Muscle of leg (tissue), 16 donors: ENCODE measurements at places on chromosomes 11 and 22.

DNA sequence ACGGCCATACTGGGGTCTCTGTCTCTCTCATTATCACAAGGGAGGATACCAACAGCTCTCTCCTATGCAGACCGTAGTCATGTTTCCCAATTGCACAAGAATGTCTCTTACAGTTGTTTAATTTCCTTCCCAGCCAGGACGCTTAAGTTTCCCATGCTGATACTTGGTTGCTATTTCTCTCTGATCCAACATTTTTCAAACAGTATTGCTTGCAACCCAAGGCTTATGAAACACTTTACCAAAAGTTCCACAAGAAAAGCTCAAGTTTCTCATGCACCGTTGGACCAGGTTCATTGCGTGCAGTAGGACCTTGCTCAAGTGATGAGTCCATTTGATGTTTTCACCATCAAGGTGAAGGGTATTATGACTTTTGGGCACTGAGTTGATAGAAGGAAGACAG is 46.6 kb downstream of the GGTLC2 start:
- DNase-seq, result no peak

GRCh38 chr11:57213342-57214097 is 23.5 kb downstream of the APLNR start:
- DNase-seq, result peak; percentile 78

DNA sequence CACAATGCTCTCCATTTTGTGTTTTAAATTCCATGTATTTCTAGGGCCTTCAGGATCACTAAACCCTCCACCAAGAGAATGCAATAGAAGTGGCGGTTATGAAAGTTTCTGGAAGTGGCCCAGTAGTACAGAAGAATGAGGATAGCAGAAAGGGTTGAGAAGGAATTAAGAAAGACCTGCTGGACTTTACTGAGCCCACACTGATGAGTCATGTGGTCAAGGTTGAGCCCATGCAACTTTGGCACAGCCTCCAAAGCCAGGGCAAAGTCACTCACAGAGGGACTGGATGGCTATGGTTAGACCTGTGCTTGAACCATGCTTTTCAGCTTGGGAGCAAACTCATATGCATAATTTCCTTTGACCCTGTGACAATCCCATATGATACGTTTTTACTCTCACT is 102.9 kb upstream of the PLET1 start:
- no peak for DNase-seq

DNA sequence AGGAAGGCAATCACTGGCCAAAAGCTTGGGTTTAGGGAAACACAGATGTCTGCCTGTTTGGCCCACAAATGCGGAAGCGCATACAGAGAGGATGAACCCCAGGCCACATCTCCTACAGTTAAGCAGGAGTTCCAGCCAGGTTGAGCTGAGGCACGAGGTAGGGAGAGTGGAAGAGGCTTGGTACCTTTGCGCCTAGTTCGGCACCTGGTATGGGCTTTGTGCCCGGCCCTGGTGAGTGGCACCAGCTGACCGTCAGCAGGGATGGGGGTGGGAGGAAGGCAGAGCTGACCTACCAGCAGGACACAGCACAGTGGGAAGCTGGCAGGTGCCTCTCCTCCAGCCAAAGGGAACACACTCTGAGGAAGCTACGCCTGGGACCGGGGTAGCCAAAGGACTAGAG is 57.6 kb downstream of the KCNC1 start:
- no peak for DNase-seq

DNA sequence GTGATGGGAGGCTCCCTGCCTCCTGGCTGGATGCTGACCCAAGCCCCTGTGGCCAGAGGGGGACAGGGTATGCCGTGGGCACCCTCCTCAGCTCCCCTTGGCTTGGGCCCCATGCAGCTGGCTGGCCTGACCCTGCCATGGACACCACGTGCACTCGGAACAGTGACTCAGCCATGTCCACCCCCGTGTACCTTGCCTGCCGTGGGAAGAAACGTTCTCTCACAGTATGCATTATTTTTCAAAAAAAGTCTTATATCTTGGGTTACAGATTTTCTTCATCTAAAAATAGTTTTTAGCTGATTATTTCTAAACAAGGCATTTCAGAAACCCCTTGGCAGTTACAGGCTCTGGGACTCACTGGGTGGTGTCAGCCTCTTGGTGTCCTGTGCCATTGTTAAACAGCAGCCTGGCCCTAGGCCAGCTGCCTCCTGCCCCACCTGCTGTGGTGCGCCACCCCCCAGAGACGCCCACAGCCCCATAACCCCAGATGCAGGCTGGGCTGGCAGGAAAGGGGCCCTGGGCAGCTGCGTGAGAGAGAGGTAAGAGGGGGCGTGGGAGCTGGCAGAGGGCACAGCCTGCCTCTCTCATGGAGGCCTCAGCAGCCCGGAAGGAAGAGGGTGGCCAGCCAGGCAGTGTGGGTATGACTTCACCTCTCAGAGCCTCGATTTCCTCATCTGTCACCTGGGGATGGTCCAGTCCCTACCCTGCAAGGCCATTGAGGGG is 99.8 kb downstream of the MORC2 start:
- no peak for DNase-seq

DNA sequence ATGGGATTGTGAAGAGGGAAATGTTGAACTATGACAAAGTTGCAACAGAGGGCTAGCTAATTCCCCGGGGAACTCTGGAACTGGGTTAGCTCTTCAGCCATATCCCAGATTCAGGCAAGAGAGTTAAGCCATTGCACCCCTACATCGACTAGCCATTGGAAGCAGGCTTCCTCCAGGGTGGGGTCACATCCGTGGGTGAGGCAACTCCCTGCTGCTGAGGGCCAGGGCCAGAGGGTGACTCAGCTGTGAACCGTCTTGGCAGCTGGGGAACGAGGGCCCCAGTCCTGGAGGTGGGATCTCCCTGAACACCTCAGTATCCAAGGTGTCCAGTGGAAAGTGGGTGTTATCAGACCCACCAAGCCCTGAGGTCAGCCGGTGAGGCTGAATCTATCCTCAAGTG is 41.1 kb downstream of the RPS6KA4 start:
- DNase-seq, result no peak

- DNase-seq, result no peak
Measured at GRCh38 chr11:8757047-8757446, 74.5 kb downstream of the RPL27A start.

DNA sequence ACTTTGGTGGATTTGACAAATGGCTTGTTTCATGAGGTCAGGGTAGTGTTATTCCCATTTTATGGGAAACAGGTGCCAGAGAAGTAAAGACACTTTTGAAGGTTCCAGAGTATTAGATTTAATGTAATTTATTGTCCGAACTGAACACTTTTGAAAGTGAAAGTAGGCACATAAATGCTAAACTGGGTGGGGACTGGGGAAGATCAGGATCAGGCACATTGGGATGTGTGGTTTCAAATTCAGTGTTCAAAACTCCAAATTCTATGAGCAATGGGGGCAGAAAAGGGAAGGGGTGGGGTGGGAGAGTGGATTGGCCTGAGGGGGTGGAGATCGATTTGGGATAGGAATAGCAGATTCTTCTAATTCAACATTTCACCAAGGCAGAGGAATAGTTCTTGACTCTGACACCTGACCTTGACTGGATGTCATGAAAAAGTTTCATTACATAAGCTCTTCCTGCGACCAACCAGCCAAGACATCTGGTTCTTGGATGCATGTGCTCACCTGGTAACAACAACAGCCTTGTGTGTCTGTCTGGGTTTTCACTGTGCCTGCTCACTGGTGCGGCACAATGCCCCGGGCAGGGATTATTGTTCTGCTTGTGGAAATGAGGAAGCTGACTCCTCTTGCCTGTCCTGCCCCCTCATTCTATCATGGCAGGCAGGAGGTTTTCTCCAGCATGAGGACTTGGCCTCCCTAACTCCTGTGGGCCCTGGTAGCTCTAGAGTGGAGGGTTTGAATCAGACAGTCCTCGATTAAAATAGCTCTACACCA is 10.8 kb downstream of the PPFIBP2 start:
- no peak for DNase-seq
